ENCODE measurements at places on chromosomes 2 and 18.

GRCh38 chr18:44423814-44424644, 256.7 kb upstream of the SETBP1 start:
- no peak for DNase-seq

DNA sequence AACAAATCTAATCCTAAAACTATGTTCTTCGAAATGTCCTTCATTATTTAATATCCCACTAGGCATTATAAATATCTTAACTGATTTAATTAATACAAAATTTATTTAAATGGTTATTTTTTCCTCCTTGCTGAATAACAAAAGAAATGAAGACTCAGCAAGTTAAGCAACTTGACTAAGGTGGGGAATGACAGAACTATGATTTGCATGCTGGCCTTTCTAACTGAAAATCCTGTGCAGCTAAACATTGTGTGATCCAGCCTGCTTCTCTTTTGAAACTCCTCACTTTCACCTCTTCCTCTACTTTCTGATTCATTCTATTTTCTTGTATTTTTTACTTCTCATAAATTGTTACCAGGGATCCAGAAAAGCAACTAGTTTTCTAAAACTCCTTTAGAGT, 132.0 kb downstream of the CALCRL start:
- DNase-seq: no peak

- no peak for DNase-seq
Observed at GRCh38 chr18:36322734-36323133, 25.2 kb downstream of the FHOD3 start.

- DNase-seq: no peak
Observed at GRCh38 chr2:16408331-16409005, 257.2 kb downstream of the CYRIA start.

GRCh38 chr2:23505984-23506380, 121.0 kb downstream of the KLHL29 start:
- no peak for DNase-seq

- peak; percentile 64 for DNase-seq
Observed at GRCh38 chr2:224039080-224039769, at the start of gene SERPINE2. Gene SERPINE2, minus strand, starts transcription at chr2:224039286. Its CDS starts 37,386 bp downstream, at chr2:224001900.

GRCh38 chr2:162343492-162343823, 474 bp upstream of the GCA start:
- no peak for DNase-seq

DNA sequence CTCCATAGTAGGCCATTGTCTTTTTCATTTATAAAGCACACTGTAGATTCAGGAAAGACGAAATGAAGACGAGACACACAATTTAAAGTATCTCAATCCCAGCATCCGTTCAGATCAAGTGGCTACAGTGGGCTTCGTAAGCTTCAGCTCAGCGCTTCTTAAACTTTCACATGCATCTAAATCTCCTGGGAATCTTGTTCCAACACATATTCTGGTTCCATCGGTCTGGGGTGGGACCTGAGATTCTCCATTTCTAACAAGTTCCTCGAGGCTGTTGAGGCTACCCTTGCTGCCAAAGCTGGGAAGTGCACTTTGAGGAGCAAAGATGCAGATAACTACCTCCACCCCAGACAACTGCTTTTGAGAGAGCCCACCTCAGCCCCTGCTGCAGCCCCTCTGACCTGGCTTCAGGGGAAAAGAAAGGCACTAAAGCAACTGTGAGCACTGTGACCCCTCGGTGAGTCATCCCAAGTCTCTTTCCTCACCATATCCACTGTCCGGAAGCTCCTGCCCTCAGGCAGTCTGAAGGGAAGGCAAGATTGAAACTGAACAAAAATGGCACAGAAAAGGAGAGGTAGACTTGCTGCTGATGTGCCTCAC, 201.1 kb upstream of the FBXO11 start:
- no peak for DNase-seq

- DNase-seq: no peak
Observed at GRCh38 chr2:215946586-215946985, 66.8 kb downstream of the MREG start.

DNA sequence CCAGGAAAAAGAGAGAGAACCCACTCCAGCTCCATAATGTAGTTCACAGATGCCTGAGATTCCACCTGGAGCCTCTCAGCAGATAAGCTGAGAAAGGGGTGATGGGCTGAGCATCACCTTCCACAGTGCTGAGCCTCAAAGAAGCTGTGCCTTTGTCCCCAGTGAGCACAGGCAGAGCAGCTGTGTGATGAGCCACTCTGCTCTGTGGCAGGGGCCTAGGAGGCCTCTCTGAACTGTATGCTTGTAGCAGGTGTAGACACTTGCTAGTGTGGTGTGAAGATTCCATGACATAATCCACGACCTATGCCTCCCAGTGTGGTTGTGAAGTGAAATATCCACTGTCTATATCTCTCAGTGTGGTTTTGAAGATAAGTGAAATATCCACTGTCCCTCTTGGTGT, 70.4 kb upstream of the MGAT4A start:
- DNase-seq: no peak

DNA sequence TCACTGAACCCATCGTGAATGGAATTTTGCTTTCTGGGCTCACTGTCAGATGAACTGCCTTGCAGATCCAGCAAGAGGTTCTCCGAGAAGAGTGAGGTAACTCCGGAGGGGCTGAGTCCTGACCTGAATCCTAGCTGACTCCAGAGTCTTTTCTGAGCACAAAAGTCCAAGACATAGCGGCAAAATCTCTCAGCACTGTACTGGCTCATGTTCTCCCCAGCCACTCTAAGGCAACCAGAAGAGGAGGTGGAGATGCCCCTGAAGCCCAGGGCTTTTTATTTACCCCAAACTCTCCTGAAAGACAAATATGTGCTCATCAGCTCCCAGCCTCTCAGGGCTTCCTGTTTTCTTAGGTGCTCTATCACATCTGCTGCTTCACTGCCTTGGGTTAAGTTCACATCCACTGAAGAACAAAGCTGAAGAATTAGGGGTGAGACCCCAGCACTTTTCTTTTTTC, 221.8 kb downstream of the MREG start:
- DNase-seq: no peak

DNA sequence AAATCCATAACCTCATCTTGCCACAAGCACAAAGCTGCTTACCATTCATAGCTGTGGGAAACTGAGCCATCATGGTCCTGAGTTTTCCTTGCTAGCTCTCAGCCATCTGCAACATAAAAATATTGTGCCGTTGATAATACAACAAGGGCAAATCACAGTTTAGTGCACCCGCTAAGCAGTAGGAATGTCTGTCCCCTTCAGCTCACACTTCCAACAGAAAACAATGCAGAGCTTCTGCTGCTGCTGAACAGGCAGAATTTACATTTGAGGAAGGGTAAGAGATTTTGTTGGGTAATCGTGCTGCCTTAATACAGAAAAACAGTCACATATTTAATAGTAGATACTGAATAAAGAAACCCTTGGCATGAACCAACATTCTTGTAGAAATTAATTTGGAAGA, 32.3 kb downstream of the ITSN2 start:
- DNase-seq: no peak

DNA sequence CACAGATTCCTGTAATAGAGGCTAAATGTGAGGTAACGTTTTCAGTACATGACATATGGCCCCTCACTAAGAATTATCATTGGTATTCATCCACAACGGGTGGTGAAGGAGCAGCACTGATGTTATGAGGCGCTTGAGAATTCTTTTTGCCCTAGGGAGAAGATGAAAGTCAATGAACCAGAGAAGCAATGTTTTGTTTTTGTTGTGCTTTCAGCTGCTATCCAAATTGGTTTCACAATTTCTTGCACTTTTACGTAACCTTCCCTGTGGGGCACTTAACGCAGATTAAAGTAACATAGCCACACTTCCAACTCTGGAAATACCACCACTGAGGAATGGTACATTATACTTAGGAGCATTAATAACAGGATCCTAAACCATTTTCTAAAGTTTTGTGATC, 13.3 kb upstream of the CCDC85A start:
- no peak for DNase-seq

DNA sequence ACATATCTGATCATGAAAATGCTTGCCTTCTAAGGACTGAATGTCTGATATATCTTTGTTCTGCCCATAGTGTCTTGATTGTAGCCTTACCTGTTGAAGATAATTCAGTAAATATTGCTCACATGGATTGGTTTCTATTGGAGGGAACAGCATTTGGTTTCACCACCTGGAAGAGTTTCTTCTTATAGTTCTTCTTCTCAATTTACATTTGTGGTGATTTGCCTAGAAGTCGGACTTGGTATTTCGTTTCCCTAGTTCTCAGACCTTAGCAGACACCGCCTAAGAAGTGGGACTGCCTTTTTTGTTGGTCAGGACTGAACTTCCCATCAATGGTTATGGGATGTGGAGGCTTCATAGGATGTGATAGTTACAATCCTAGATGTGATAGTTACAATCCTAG, 20.2 kb downstream of the MGAT5 start:
- DNase-seq: no peak

- no peak for DNase-seq
Observed at GRCh38 chr2:215377283-215377682, 58.6 kb downstream of the FN1 start.

GRCh38 chr18:22728016-22728415, 205.1 kb upstream of the RBBP8 start:
- DNase-seq: no peak

- DNase-seq: no peak
Observed at GRCh38 chr2:100747551-100747950, 72.4 kb upstream of the NPAS2 start.

GRCh38 chr2:218002845-218003180, at the start of gene TNS1:
Gene TNS1, minus strand, starts transcription at chr2:218002995. Its CDS starts 123 bp downstream, at chr2:218002872.
- DNase-seq: no peak

GRCh38 chr2:238306672-238306998, 13.7 kb upstream of the TRAF3IP1 start:
- DNase-seq: no peak

DNA sequence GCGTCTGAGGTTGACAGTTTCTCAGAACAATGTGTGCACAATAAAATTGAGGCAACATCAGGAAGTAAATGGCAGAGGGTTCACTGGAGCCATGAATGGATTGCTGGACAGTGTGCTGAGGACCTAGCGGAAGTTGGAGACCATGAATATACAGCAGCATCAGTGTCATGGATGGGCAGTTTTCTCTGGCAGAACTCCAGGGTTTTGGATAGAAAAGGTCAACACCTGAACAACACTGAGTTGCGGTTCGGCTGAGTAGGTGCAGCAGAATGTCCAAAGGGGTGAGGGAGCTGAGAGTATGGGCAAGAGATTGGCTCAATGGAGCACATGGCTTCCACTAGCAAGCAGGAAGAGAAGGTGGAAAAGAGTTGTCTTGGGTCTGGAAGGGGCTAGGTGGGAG, 73.7 kb downstream of the DNER start:
- no peak for DNase-seq

DNA sequence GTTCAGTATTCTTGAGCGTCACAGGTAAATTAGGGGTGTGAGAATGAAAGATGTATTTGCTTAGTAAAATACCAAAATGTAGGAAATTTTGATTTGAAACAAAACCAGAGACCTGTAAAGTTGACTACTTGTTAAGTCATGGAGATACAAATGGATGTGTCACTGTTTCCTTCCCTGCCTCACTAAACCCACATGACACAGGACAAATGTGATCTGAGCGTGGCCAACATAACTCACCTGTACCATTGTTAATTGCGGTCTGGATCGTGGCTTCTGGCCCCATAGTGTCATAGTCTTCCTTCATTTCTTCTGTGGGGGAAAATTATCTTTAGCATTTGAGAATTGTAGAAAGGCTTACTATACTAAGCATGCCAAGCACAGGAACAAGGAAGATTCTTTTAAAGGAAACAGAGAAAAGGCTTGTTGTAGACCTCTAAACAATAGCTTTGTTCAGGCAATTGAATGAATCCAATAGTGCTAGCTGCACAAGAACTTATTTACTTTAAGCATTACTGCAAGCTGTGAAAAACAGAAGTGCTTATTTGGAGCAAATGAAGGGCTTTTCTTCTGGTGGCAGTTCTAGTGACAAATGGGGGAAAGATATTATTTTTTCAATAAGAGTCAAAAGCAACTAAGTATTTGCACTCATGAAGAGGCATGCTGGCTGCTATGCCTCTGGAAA, 95.2 kb downstream of the ZEB2 start:
- no peak for DNase-seq

GRCh38 chr2:69667805-69668382, 24.4 kb upstream of the AAK1 start:
- DNase-seq: no peak

GRCh38 chr2:64260817-64261216, 116.6 kb upstream of the PELI1 start:
- peak; percentile 50 for DNase-seq

GRCh38 chr2:86072271-86072858, 33.3 kb downstream of the POLR1A start:
- DNase-seq: no peak

- DNase-seq: no peak
Observed at GRCh38 chr2:10405448-10405847, 42.7 kb downstream of the ODC1 start.

DNA sequence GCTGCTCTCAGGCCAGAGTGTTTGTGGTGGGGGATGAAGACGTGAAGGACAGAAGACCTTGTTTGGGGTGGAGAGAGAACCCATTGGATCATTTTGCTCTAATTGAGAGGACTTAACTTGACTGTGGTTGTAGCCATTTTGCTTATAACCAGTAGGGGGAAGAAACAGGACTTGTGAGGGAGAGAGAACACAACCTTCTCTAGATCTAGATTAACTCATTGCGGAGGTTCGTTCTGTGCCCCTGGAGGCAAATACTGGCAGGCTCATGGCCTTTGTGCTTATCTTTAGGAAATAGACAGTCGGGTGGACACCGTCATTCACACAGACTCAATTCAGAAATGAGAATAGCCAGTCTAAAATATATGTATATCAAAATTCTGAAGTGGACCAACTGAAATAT, 147.0 kb upstream of the LHCGR start:
- no peak for DNase-seq

DNA sequence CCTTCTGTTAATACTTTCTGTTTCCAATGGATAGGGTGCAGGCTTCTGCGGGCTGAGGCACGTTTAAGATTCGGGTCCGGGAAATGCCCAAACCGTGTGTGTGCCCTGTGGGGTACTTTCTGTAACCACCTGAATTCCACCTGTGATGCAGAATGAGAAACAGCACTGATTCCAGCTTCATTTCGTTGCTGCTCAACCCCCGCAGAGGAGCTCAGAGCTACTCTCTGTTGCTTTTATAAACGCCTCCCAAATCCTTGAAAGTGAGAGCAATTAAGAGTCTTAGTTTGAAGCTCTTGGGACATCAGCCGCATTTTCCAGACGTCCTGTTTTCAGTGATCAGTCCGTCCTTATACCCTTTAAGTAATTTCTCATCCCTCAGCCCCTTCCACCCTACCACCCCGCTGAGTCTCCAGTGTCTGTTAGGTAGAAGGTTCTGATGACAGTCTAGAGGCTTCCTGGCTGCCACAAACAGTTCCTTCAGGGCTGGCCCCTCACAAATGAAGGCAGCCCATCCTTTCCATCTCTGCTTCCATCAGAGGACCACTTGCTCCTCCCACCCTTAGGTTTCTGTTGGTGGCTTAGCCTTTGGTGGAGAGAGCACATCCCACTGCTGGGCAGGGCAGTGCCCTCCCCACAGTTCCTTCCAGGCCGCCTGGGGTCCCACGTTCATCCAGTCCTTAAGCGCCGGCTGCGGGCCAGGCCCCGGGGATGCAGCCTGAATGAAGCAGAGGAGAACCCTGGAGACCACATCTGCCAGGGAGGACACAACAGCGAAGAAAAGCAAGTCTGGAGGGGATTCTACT, 230.1 kb downstream of the SEPTIN10 start:
- no peak for DNase-seq

GRCh38 chr2:172484706-172485105, 57.3 kb downstream of the ITGA6 start:
- DNase-seq: no peak
